Tibial nerve (tissue), 4 donors: ENCODE measurements at places on chromosomes 5 and 9. TPM values are rescaled to one million over a fixed set of nuclear protein-coding genes. Genes with fewer than 3 reads are reported as not detected.

GRCh38 chr5:107263387-107264018 is 407.2 kb downstream of the EFNA5 start:
- H3K4me3 ChIP-seq = no peak overlapping the region
- DNase-seq = no peak
- H3K27me3 ChIP-seq = no peaks in the 10 kb centered on the region

DNA sequence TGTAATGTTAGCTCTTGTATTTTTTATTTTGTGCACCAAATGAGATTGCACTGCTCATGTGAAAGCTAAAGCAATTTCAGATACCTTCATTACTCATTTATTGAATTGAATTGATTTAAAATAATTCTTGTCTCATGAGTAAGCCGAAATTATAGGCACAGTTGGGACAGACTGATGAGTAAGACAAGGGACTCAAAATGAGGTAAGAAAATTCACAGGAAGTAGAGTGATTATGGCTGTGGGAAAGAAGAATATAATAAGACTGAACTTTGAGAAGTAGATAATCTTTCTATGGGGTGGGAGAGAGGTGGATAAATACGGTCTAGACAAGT is 51.1 kb downstream of the NUDT12 start:
- no peaks in the 10 kb centered on the region for H3K27me3 ChIP-seq
- no peak overlapping the region for H3K27ac ChIP-seq
- no peak for DNase-seq

GRCh38 chr9:71758277-71758676 is 10.0 kb downstream of the CEMIP2 start:
- H3K27me3 ChIP-seq = no peaks in the 10 kb centered on the region
- no peak for DNase-seq
- no peak overlapping the region for H3K4me3 ChIP-seq
- no peaks in the 10 kb centered on the region for H3K36me3 ChIP-seq

DNA sequence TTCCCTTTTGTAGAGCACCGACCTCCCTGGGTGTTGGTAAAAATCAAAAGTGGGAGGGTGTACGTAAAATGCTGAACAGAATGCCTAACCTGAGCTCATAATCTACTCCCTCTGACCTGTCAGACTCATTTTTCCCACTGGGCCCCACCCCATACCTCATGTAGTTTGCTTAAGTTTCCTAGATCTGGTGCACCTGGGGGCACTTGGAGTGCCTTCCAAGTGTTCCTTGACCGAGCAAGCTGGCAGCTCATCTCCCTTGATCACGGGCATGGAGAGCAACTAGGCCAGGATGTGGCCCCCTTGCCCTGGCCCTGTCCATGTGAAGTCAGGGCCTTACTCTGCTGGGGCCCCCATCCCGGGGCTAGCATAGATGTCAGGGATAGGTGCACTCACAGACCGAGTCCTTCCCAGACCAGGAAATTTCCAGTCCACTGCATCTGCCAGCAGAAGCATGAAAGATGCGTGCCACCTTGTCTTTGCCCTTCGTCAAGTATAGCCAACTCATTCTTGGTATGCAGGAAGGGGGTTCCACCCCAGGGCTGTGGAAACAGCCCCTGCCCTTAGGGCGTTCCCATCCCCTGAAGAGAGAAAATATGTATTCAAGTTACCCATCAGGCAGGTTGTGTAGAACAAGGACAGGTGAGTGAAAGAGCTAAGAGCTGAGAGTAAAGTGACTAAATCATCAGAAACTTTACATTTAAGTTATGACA is 41.9 kb downstream of the SLC22A5 start:
- no peaks in the 10 kb centered on the region for H3K36me3 ChIP-seq
- peak overlapping the region; percentile 84 for H3K4me3 ChIP-seq
- peaks cover 36% of the 10 kb centered on the region for H3K4me1 ChIP-seq
- DNase-seq = peak; percentile 31

GRCh38 chr9:101791938-101792337 is 53.5 kb upstream of the GRIN3A start:
- no peaks in the 10 kb centered on the region for H3K27me3 ChIP-seq
- DNase-seq = no peak
- H3K4me3 ChIP-seq = no peak overlapping the region
- H3K27ac ChIP-seq = no peak overlapping the region
- no peaks in the 10 kb centered on the region for H3K36me3 ChIP-seq

DNA sequence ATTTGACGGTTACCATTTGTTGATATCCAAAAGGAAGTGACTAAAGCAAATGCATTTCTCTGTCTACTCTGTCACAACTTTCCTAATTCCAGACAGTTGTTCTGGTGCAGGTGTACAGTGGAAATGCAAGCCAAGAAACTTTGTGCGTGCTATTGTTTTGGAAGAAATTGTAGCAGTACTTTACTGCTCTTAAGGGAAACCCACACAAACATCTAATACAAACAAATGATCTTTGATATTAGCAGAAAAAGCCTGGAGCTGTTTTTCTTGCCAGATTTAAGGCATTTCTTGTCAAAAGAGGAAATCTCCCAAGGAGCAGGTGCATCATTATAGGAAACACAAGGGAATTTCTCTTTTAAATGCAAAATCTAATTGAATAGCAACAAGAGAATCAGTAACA is 2.0 kb downstream of the SNCAIP start:
- DNase-seq = no peak
- no peak overlapping the region for H3K4me3 ChIP-seq
- H3K4me1 ChIP-seq = no peaks in the 10 kb centered on the region
- H3K27ac ChIP-seq = no peak overlapping the region

Gene HAVCR1
- total RNA-seq = 0.42 TPM

Gene ENTREP1
- 3.1 TPM for total RNA-seq
